ENCODE measurements at places on chromosomes 3 and 15. TPM values are rescaled to one million over a fixed set of nuclear protein-coding genes. Genes with fewer than 3 reads are reported as not detected.

Gene ECE2
- total RNA-seq = not detected

Gene TLR9
- not detected for total RNA-seq

GRCh38 chr15:31330111-31330785, 3.6 kb downstream of the KLF13 start:
- peak; percentile 56 for DNase-seq

DNA sequence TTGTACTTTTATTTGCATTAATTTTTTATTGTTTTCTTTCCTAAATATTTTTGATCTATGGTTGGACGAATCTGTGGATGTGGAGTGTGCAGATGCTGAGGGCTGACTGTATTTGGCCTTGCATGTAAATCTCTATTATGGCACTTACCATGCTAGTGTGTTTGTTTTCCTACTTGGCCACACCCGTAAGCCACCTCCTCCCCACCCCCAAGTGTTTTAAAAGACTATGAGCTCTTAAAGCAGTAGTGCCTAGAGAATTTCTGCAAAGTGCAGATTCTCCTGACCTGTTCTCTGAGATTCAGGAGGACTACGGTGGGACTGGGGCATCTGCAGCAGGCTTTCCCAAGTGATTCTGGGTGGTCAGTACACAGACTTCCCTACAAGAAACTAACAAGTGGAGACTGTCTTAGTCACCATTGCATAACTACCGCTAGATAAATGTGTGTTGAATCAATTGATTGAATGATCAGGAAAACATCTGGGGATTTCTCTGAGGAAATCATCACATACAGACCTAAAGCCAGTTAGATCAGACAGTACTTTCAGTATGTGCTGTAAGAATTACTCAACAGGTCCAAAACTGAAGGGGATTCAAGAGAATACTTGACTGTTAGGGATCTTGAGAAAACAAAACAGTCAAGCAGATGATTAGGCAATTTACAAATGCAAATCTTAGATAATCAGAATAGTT, 6.2 kb upstream of the TIPARP start:
- no peak for DNase-seq

DNA sequence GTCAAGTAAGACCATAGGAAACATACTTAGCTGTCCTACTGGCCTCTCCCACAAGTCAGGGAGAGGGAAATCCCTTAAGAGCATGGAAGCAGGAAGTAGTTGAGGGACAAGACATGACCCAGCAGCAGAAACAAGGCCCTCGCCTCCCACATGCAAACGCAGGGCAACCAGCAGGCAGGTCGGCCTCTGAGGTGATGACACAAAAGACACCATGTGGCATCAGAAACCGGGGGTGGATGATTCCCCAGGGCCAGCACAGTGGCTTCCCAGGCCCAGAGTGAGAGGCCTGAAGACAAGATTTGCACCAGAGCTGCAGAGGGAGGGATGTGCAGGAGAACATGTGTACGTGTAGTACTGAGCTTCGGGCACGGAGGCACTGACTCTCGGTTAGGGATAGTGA, 26.3 kb downstream of the PXYLP1 start:
- no peak for DNase-seq

DNA sequence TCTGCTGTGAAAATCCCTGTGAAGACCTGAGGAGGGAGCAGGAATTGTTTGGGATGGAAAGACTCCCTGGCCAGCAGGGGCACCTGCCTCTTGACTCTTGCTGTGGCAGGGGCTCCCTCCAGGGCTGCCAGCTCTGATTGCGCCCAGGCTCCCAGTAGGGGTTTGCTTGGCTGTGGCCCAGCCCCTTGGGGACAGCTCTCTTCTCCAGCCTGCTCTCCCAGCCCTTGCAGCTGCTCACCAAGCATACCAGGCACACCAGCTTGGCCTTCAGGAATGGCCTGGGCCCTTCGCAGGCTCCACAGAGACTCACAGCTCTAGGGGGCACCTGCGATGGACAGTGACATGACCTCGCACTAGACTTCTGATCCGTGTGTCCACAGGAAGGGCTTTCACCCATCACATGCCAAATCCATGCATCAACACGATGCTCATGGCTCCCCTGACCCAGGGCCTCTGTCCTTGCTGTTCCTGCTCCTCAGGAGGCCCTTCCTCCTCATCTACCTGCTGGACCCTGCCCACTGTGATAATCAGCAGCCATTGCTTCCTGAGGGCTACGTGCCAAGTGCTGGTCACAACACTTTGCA, 61.8 kb downstream of the SCN5A start:
- DNase-seq = no peak

DNA sequence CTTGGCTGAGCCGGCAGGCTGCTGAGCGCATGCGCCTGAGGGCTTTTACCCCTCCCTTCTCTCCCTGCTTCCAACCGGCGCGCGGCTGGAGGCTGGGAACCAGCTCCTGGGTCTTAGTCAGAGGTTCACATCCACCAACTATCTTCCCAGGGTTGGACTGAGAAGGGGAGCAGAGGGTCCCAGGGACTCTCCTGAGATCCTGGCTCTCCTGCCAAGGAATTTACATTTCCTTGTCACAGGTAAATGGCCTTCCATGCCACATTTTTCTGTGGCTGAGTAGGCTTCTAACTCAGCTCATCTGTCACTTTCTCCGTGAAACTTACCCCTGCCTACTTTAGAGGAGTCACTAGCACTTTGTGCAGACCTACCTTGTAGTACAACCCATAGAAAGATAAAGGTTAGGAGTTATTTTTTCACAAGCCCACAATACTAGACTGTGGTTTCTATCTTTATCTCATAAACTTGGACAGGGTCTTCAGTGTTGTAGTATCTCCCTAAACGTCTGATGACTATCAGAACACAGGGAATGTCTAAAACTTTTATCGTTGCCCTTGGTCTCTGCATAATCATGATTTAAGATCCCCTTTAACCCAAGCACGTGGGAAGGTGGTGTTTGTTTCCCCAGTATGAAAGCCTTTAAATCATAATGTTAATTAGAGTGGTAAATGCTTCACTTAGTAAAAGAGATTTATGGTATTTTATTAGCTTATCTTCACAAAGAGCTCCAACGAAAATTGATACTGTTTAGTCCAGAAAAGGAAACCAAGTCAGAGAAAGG, 638 bp upstream of the TBC1D5 start:
- DNase-seq = no peak

GRCh38 chr3:44555723-44556122, 730 bp downstream of the ZKSCAN7 start:
- DNase-seq = no peak

DNA sequence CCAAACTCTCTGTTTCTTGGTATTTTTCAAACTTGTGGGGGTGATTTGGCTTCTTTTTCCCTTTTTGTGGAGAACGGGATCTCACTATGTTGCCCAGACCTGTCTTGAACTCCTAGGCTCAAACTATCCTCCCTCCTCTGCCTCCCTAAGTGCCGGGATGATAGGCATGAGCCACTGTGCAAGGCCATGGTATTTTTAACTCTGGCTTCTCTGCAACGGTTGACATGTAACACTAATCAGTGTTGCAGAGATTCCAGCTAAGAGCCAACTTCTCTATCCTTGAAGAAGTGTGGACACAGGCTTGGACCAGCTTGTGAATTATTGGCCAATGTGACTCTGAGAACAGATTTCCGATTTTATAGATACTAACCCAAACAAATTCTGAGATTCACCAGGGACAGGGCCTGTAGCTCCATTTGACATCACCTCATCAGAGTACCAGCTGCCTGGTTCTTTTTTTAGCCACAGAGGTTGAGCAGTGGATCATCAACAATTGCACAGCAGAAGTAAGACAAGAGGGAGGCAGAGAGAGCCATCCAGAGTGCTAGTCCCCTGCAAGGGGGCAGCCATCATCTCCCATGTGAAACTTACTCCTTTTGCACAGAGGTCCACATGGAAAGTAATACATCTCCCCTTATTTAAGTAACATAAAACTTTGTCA, 98.1 kb upstream of the SYNPR start:
- DNase-seq = no peak

DNA sequence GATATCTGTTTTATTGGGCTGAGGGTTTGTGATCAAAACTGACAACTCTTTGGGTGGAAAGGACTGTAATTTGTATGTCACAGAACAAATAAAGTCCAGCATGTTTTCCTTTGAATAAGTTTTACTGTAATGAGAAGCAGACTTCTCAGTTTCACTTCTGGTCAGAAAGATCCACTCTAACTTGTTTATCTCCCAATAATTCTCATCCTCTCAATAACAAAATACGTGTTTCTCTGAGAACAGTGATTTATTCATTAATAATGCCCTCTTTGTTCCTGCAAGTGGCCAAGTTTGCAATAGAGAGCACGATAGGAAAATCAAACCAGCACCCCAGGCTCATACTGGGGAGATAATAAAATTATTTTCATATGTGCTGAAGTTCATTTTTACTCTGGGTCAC, 190.6 kb downstream of the CNTN3 start:
- DNase-seq = no peak

DNA sequence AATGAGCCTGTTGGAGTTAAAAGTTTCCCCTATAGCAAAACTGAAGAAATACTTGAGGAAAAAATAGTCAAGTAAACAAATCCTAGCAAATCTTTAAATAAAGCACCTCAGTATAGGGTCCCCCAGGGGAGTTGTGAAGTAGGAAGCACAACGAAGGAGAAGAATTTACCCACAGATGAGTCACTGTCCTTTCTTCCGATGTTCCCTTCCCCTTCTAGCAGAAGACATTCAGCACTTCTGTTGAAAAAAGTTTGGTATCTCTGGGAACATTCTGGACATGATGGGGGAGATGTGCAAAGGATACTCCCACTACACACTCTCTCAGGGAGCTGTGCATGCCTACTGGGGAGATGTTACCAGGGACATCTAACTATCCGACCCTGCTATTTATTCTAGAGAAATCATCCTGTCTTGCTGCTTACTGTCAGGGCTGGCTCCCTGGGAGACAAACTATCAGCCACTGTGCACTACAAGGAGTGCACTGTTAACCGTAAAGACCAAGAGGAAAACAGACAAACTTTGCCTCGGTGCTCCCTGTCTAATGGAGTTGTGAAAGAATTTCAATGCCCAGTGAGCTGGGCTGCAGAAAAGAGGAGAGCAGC, 93.8 kb downstream of the RFTN1 start:
- DNase-seq = no peak

GRCh38 chr3:132253262-132253878, 63.8 kb upstream of the ACP3 start:
- DNase-seq = peak; percentile 4

DNA sequence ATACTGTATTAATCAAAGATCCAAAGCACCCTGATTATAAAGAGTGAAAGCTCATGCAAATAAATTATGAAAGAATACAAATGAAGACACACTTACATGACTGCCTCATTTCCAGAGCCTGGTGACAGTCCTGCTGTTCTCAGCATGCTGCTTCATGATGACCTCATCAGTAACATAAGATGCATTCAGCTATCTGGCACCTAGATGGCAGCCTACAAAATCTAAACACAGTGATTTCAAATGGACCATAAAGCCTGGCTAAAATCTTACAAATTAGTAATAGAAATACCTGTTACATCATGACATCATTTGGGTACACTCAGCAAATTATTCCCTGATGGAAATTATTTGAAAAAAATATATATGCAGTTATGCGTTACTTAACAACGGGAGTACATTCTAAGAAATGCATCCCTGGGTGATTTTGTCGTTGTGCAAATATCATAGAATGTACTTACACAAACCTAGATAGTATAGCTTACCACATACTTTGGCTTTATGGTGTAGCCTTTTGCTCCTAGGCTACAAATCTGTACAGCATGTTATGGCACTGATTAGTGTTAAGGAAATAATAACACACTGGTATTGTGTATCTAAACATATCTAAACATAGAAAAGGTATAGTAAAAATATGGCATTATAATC, 207.2 kb downstream of the EPHA3 start:
- peak; percentile 49 for DNase-seq
